Activated CD4-positive, alpha-beta T cell treated with anti-CD3 and anti-CD28 coated beads for 36 hours (primary cell): ENCODE measurements at places on chromosomes 13 and 19. TPM values are rescaled to one million over a fixed set of nuclear protein-coding genes. Genes with fewer than 3 reads are reported as not detected.

DNA sequence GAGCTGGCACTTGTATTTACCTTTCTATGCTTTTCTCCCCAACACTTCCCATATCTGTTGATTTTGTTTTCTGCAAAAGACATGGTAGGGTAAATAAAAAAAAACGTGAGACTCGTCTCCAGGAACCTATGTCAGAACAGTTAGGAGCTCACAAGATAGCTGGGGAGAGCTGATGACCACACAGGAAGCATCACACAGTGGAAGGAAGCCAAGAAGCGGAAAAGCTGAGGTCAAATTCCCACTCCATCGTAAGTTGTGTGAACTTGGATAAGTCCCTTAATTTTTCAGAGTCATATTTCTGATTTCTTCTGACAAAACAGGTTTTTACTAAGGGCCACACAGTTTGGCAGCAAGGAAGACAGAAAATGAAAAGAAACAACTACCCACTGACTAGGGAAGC lies 199.6 kb downstream of the KLF5 start:
- no peaks in the 10 kb centered on the region for H3K27me3 ChIP-seq
- peaks cover 3% of the 10 kb centered on the region for H3K4me1 ChIP-seq
- no peak overlapping the region for H3K4me3 ChIP-seq
- H3K36me3 ChIP-seq: no peaks in the 10 kb centered on the region
- H3K27ac ChIP-seq: no peak overlapping the region

DNA sequence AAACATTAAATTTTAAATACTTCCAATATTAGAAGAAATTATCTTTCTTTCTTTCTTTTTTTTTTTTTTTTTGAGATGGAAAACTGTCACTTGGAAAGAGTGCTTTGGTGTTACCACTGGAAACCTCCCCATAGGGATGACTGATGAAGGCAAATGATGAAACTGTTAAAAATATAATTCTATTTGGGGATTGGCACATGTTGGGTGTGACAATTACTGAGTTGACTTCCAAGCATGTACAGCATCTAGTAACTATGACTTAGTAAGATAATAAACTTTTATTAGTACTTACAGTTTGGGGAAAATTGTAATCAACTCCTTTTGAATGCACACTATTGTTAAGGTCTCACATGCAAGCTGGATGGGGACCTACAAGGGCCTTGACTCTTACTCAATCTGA lies 592.5 kb downstream of the KCTD12 start:
- no peak for DNase-seq
- H3K27ac ChIP-seq: no peak overlapping the region
- no peak overlapping the region for H3K4me3 ChIP-seq

GRCh38 chr19:6503407-6504201 lies 1.5 kb upstream of the TUBB4A start:
- peaks cover 7% of the 10 kb centered on the region for H3K27me3 ChIP-seq
- no peaks in the 10 kb centered on the region for H3K36me3 ChIP-seq
- no peak for DNase-seq

GRCh38 chr19:49247676-49248075 lies 77.3 kb downstream of the SLC6A16 start:
- peaks cover 12% of the 10 kb centered on the region for H3K27me3 ChIP-seq
- H3K27ac ChIP-seq: no peak overlapping the region
- DNase-seq: no peak
- no peaks in the 10 kb centered on the region for H3K4me1 ChIP-seq

Gene BST2
- 70.7 TPM for total RNA-seq

Gene RCBTB1
- total RNA-seq: 9.8 TPM
